ENCODE measurements at places on chromosomes 12 and 14.
A peak's percentile ranks its signal among the peaks of the same experiment; 100 is the strongest.

- no peak for DNase-seq
Measured at GRCh38 chr12:50258167-50258551, 25.2 kb downstream of the LIMA1 start.

- no peak for DNase-seq
Measured at GRCh38 chr14:48957486-48957885, 628.7 kb downstream of the RPS29 start.

GRCh38 chr12:105330931-105331804 lies 677 bp downstream of the C12orf75 start:
- DNase-seq = peak; percentile 39

GRCh38 chr12:48216785-48217184 lies 13.7 kb upstream of the OR10AD1 start:
- no peak for DNase-seq

- no peak for DNase-seq
Measured at GRCh38 chr12:90970471-90970870, 15.5 kb upstream of the CCER1 start.

GRCh38 chr12:111441107-111441928 lies 35.6 kb downstream of the SH2B3 start:
- DNase-seq = no peak

- DNase-seq = peak; percentile 43
Measured at GRCh38 chr12:31589904-31590641, 863 bp downstream of the DENND5B start.

- DNase-seq = no peak
Measured at GRCh38 chr14:38389681-38390080, 133.8 kb upstream of the CLEC14A start.

DNA sequence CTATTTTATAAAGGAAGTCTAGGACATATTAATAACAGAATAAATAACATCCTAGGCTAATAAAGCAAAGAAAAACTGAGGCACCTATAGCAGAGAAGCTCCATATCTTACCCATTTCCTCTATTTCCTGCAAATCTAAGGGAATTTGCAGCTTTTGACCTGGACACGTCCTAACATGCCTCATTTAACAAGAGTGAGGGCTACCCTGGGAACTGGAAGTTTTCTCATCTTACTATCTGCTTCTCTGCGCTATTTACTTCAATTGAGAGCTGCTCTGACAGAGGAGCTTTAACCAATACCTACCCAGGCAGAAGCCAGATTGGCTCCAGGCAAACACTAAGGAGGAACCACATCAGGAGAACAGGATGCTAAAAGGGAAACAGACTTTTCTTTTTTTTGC lies 5.7 kb downstream of the YBX3 start:
- DNase-seq = no peak

DNA sequence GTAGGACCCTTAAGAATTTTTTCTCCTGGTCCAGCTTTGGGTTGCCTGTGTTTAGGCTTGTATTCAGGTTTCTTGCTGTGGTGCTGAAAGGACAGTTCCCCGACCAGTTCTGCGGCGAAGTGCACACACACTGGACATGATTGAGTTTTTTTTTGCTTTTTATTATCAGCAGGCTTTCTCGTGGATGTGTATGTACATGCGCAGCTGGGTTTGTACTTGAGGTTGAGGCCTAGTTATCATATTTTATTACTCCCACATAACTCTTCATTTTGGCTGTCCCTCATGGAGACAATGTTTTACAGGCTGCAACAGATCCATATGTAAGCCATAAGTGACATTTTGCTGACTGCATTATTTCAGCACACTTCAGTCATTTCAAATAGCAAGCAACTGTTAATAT lies 2.5 kb downstream of the SCN8A start:
- DNase-seq = peak; percentile 22

DNA sequence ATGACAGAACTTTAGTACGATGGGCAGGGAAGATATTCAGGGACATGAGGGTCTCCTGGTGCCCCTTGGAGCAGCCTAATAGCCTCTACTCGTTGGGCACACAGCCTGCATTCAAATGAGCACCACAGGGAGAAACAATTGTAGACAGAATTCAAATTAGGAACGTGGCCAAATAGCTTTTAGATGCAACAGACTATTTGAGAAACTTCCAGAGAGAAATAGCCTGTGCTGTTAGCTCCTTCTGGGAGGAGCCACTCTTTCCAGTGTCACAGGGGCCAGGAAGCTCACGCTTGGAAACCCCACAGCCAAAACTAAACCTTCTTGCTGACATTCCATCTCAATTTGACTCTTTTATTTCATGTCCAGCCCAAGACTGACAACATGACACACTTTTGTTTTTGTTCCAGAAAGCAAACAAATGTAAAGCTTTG lies 114.5 kb downstream of the RPAP3 start:
- DNase-seq = no peak

DNA sequence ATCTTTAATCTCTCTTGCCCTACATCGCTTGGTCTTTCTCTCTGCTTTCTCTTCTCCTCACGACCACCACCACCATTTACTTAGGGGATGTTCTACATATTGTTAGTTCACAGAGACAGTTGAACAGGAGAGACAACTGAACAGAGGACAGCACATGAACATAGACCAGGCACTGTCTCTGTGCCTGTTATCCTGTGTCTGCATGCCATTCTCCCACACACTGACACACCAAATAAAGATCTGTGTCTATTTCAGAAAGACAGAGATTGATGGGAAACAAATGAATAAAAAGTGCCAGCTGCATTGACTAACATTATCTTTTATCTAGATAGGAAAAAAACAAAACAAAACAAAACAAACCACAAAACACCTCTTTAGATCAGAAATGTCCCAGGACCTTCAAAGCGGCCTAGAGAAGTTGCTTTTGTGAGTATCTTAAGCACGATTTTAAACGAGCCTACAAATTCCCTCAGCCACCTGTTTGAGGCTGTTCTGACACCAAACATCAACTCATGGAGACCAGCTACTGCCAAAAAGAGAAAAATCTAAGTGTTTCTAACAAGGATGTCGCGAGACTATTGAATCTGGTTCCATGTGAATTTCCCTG lies 77.6 kb upstream of the PARP11 start:
- no peak for DNase-seq

GRCh38 chr14:74220991-74221390 lies 18.3 kb upstream of the VSX2 start:
- no peak for DNase-seq

- no peak for DNase-seq
Measured at GRCh38 chr14:100915560-100915959, 12.0 kb upstream of the RTL1 start.

GRCh38 chr12:105858981-105859710 lies 279.6 kb downstream of the NUAK1 start:
- no peak for DNase-seq

DNA sequence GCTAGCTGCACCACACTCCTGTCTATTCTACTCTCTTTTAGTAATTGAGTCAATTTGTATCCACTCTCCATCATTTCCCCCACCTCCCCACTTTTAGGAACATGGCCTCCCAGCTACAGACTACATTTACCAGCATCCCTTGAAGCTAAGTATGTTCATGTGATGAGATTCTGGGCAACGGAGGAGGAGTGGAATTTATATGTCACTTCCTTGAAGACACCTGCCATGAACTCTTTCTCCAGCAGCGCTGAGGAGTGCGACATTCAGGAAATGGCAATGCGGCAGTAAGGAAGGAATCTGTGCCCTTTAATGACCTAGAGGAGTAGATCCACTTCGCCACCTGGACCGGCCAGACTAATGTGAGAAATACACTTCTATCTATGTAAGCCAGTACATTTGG lies 243.7 kb upstream of the DIO2 start:
- DNase-seq = no peak

- DNase-seq = no peak
Measured at GRCh38 chr14:49966971-49967630, 74.2 kb downstream of the ARF6 start.

DNA sequence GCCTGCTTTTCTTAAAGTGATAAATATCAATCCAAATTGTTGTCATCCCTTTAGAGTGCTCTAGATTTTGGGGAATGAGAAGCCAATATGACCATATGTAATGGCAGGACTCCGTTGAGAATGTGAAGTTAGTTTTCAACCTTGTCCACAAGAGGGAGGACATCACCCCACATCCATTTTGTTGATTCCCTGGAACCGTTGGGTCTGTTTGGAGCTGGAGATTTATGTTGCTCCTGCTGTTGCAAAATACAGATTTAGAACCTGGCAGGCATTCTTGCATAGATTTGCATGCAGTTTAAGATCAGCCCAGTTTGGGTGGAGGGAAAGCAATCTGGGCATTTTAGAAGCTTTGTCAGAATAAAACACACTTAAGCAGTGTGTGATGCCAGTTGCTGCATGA lies 620.1 kb downstream of the NRXN3 start:
- no peak for DNase-seq

DNA sequence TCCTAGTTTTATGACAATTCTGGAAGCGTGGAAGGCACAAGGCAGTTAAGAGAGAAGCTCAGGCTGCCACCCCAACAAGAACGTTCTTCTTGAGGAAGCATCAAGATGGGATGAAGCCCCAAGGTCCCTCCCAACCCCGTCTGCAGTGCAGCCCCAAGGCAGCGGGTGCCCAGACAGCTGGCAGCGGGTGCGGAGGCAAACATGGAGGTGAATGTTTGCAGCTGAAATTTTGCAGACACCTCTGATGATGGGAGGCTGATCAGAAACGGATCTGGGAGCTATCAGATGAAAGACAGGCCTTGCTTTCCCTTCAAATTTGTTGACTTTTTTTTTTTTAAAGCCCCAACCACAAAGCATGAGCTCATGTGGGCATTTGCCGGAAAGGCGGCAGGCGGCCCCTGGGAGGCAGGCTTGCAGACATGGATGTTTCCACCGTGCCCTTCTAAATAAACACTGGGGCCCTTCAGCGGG lies 230.7 kb upstream of the RTL1 start:
- DNase-seq = no peak

DNA sequence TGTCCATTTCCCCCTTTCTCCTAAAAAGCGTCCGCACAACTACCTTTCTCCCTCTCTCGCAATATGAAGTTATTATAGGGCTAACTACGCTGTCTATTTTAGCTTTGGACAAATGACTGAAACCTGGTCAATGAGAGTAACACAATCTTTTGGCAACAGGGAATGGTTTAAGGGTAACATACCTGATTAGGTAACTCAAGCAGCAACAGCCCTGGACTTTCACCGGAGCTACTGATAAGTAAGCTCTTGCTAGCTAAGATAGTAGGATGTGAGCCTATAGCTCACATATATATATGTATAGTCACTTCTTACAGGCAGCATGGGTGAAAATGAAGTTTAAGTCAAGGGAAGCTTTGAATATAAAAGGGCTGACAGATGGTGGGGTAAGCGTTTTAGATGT lies 313.0 kb downstream of the CEP128 start:
- DNase-seq = no peak

GRCh38 chr12:111171345-111171744 lies 197.6 kb downstream of the PHETA1 start:
- no peak for DNase-seq

- peak; percentile 47 for DNase-seq
Measured at GRCh38 chr12:57477710-57478681, 1.7 kb downstream of the ARHGAP9 start.

- no peak for DNase-seq
Measured at GRCh38 chr14:103149351-103150237, 26.3 kb downstream of the TNFAIP2 start.

- no peak for DNase-seq
Measured at GRCh38 chr14:68279437-68279720, 459.8 kb downstream of the RAD51B start.

GRCh38 chr12:75086091-75087038 lies 123.3 kb downstream of the KCNC2 start:
- no peak for DNase-seq

DNA sequence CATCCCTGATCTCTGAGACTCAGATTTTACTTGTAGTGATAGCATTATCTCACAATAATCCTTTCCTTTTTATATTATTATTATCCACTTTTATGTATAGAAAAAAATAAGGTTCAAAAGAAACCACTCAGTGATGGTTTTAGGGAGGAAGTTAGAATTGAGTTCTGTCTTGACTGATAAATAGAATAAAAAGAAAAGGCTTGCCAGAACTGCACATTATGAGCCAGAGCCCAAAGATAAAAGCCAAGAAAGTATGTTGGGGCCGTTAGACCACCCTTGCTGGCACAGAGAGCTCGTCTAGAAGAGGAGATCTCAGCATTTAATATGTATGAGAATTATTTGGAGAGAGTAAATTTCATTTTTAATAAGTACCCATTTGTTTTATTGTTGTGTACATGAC lies 103.2 kb downstream of the TSPAN8 start:
- DNase-seq = no peak

DNA sequence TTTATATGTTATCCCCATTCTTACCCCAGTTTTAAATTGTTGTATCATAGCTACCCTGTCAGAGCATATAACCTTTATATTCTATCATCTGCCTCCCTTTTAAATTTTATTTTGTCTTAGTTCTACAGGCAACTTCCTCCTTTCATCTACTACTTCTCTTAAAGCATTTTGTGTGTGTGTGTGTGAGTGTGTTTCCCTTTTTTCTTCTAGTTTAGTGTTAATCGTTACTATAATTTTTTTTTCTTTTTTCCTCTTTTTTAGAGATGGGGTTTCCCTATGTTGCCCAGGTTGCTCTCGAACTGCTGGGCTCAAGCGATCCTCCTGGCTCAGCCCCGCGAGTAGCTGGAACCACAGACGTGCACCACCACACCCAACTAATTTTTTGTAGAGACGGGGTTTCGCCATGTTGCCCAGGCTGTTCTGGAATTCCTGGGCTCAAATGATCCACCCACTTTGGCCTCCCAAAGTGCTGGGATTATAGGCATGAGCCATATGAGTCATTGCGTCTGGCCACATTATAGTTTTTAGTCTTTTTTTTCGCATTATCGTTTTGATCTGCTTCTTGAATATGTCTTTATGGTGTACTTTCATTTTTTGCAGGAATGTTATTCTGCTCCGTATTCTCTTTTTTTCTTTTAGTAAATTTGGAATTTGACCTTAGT lies 33.1 kb upstream of the FBXO34 start:
- no peak for DNase-seq

GRCh38 chr14:76882651-76883050 lies 56.4 kb downstream of the LRRC74A start:
- no peak for DNase-seq

GRCh38 chr12:63978519-63978918 lies 134.0 kb downstream of the SRGAP1 start:
- DNase-seq = no peak
